Thyroid gland (tissue), 4 donors: ENCODE measurements at places on chromosomes 7 and 10.
A peak's percentile ranks its signal among the peaks of the same experiment; 100 is the strongest.

GRCh38 chr7:45967591-45968157, 46.6 kb upstream of the IGFBP3 start:
- H3K27me3 ChIP-seq: no peaks in the 10 kb centered on the region
- H3K4me1 ChIP-seq: no peaks in the 10 kb centered on the region
- no peaks in the 10 kb centered on the region for H3K36me3 ChIP-seq
- DNase-seq: no peak
- H3K4me3 ChIP-seq: no peak overlapping the region

GRCh38 chr7:97639036-97639435, 92.8 kb upstream of the TAC1 start:
- H3K4me1 ChIP-seq: no peaks in the 10 kb centered on the region
- no peak overlapping the region for H3K27ac ChIP-seq
- DNase-seq: no peak
- H3K4me3 ChIP-seq: no peak overlapping the region
- H3K36me3 ChIP-seq: no peaks in the 10 kb centered on the region

- no peaks in the 10 kb centered on the region for H3K36me3 ChIP-seq
- no peaks in the 10 kb centered on the region for H3K4me1 ChIP-seq
- no peaks in the 10 kb centered on the region for H3K27me3 ChIP-seq
- no peak for DNase-seq
Observed at GRCh38 chr7:123220396-123220795, 20.6 kb upstream of the SLC13A1 start.

GRCh38 chr10:133249094-133249780, 11.6 kb downstream of the VENTX start:
- no peaks in the 10 kb centered on the region for H3K36me3 ChIP-seq
- H3K4me1 ChIP-seq: no peaks in the 10 kb centered on the region
- DNase-seq: no peak
- H3K4me3 ChIP-seq: no peak overlapping the region
- H3K27ac ChIP-seq: no peak overlapping the region

DNA sequence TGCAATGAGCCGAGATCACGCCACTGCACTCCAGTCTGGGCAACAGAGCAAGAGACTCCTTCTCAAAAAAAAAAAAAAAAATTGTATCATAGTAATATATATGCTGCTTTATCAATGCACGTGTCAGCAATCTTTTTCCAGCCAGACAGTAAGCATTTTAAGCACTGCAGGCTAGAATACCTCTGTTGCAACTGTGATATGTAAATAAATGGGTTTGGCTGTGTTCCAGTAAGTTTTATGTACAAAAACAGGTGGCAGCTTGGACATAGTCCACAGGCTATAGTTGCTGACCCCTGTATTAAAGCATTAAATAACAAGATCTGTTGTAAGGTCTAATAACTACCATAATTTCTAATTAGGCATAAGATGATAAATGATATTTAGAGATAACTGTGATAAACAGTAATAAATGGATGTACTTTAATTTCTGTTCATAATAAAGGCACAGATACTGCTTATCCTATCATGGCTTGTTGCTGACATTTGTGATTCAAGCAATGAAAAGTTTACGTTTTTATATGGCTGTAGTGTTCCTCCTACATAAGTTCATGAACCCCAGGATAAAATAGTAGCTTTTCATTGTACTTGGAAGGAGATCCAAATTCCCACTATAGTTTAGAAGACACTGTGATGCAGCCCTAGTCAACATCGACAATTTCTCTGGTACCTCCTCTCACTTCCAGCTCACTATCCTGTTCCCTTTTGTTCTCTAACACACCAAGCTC, 161.4 kb downstream of the ELMO1 start:
- no peak overlapping the region for H3K27ac ChIP-seq
- H3K36me3 ChIP-seq: no peaks in the 10 kb centered on the region
- peaks cover 42% of the 10 kb centered on the region for H3K4me1 ChIP-seq
- no peak for DNase-seq

- H3K27me3 ChIP-seq: no peaks in the 10 kb centered on the region
- no peak overlapping the region for H3K27ac ChIP-seq
Observed at GRCh38 chr10:99742701-99743100, 10.7 kb downstream of the CUTC start.

DNA sequence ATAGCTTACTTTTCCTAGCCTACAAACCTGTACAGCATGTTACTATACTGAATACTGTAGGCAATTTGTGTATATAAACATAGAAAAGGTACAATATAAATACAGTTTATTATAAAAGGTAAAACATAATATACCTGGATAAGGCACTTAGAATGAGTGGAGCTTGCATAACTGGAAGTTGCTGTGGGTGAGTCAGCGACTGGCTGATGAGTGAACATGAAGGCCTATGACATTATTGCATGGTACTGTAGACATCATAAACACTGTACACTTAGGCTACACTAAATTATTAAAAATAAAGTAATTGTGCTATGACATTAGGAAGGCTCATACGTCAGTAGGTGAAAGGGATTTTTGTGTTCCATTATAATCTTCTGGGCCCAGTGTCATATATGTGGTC, 228.8 kb downstream of the HDAC9 start:
- no peak for DNase-seq
- H3K4me1 ChIP-seq: no peaks in the 10 kb centered on the region
- no peaks in the 10 kb centered on the region for H3K36me3 ChIP-seq
- H3K4me3 ChIP-seq: no peak overlapping the region
- no peak overlapping the region for H3K27ac ChIP-seq

GRCh38 chr7:8585591-8585990, 152.2 kb downstream of the NXPH1 start:
- no peak for DNase-seq
- no peak overlapping the region for H3K4me3 ChIP-seq
- H3K27ac ChIP-seq: no peak overlapping the region

DNA sequence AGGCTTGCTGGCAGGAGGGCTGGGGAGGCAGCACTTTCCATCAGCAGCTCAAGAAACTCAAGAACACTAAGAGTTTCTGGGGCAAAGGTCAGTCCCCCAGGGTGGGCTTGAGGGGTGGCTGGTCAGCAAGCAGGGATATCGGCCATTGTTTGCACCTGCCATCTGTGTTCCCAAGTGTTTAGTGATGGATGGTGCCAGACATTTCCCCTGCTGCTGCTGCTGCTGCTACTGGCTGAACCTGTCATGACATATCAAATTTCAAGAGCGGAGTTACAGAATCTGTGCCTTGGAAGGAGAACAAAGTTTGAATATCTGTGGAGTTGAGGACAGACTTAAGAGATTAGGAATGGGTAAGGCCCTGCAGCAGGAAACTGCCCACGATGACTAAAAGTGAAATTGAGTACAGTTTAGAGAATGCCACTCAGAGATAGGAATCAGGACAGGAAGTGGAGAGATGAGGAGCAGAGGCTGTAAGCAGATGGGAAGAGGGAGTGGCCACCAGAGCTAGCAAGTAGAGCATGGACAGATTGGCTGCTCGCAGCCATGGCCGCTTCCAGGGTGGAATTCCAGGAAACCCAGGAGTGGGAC, 39.2 kb upstream of the PPP1R3C start:
- no peak overlapping the region for H3K4me3 ChIP-seq
- DNase-seq: no peak
- H3K27me3 ChIP-seq: no peaks in the 10 kb centered on the region
- H3K27ac ChIP-seq: no peak overlapping the region

GRCh38 chr7:112757337-112757736, 32.9 kb downstream of the TMEM168 start:
- no peaks in the 10 kb centered on the region for H3K27me3 ChIP-seq
- no peak for DNase-seq
- H3K27ac ChIP-seq: no peak overlapping the region
- H3K36me3 ChIP-seq: no peaks in the 10 kb centered on the region
- H3K4me3 ChIP-seq: no peak overlapping the region

- H3K36me3 ChIP-seq: no peaks in the 10 kb centered on the region
- H3K27me3 ChIP-seq: no peaks in the 10 kb centered on the region
- H3K4me1 ChIP-seq: peaks cover 16% of the 10 kb centered on the region
- DNase-seq: no peak
- no peak overlapping the region for H3K27ac ChIP-seq
- no peak overlapping the region for H3K4me3 ChIP-seq
Observed at GRCh38 chr7:50331564-50332208, 27.2 kb downstream of the IKZF1 start.

DNA sequence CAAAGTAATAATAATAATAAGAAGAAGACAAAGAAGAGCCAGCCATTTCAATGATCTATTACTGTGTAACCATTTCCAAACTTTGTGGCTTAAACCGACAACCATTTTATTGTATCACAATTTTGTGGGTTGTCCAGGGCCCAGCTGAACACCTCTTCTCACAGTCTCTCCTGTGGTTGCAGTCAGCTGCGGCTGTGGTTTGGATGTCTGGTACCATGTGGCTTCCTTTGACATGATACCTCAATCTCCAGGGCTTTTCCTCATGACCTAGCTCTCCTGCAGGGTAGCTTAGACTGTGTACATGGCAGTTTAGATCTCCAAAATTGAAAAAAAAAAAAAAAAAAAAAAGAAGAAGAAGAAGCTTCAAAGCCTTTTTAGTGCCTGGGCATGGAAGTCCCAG, 72.6 kb upstream of the NFKB2 start:
- no peak overlapping the region for H3K27ac ChIP-seq
- H3K36me3 ChIP-seq: no peaks in the 10 kb centered on the region
- no peak overlapping the region for H3K4me3 ChIP-seq
- peaks cover 12% of the 10 kb centered on the region for H3K4me1 ChIP-seq

DNA sequence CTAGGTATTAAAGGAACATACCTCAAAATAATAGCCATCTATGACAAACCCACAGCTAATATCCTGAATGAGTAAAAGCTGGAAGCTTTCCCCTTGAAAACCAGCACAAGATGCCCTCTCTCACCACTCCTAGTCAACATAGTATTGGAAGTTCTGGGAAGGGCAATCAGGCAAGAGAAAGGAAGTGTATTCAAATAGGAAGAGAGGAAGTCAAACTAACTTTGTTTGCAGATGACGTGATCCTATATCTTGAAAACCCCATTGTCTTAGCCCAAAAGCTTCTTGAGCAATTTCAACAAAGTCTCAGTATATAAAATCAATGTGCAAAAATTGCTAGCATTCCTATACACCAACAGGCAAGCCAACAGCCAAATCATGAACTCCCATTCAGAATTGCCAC, 131.3 kb downstream of the FANK1 start:
- no peaks in the 10 kb centered on the region for H3K36me3 ChIP-seq
- H3K27me3 ChIP-seq: no peaks in the 10 kb centered on the region
- H3K4me1 ChIP-seq: no peaks in the 10 kb centered on the region
- no peak overlapping the region for H3K4me3 ChIP-seq
- no peak overlapping the region for H3K27ac ChIP-seq

DNA sequence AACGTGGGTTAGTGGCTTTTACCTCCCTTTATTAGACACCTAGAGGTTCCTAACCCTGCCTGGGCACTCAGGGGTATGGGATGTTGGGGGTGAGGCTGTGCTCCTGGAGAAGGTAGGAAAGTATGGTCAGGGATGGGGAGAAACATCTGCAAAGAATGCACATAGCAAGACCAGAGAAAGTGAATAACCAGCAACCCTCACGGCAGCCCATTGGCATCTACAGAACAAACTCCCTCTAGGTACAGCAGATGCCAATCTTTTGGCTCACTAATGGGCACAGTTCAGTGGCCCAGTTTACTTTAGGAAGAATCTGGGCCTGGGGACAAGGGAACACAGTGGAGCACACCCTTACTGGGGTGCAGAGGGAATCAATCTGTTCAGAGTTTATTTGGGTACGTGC, 143.9 kb downstream of the JAZF1 start:
- peak overlapping the region; percentile 13 for H3K27ac ChIP-seq
- H3K27me3 ChIP-seq: no peaks in the 10 kb centered on the region
- DNase-seq: peak; percentile 55
- H3K4me3 ChIP-seq: no peak overlapping the region
- no peaks in the 10 kb centered on the region for H3K36me3 ChIP-seq

DNA sequence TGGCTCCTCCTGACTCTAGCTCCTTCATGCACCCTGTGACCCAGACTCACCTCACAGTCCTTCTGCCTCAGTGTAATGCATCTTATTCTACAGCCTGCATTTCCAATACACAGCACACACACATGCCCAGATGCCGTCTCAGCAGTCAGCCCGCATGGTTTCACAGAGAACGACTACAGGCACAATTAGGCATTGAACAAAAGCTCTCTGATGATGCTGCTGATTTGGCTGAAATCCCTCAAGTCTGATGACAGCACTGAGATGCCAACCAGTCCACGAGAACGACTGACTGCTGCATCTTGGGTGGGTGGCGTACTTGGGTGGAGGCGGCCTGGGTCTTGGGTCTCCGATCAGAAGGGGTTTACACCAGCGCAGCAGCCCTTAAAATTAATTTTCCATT, 200.4 kb downstream of the TAX1BP1 start:
- DNase-seq: no peak
- H3K4me1 ChIP-seq: no peaks in the 10 kb centered on the region
- H3K27me3 ChIP-seq: no peaks in the 10 kb centered on the region
- no peak overlapping the region for H3K4me3 ChIP-seq

GRCh38 chr7:87137271-87137670, 15.0 kb upstream of the DMTF1 start:
- no peaks in the 10 kb centered on the region for H3K4me1 ChIP-seq
- no peak for DNase-seq
- H3K36me3 ChIP-seq: no peaks in the 10 kb centered on the region
- H3K4me3 ChIP-seq: no peak overlapping the region

DNA sequence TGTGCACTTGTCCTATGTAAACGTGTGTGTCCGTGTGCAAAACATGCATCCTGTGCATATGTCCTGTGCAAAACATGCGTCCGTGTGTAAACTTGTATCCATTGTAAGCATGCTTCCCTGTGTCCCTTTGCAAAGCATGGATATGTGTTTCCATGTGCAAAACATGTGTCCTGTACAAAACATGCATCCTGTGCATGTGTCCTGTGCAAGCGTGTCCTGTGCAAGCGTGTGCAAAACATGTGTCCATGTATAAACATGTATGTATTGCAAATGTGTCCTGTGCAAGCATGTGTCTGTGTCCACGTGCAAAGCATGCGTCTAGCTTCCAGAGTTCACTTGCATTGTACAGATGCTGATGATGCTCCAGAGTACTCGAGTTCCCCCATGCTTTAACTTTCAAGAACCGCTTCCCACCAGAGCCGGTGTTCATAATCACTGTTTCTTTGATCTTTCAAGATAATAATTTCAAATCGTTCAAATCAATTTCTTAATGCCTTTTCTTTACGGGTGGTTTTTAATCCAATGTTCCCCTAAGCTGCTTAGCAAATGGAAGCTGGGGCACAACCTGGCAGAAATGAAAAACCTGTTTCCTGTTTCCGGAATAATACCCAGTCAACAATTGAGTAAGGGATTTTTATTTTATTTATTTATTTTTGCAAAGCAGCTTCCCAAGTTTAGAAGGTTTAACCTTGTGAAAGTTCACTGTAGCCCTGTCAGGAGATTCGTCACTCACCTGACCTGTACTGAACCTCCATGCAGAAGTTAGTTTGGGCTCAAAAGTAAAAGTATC, 641 bp upstream of the ASB13 start:
- H3K27ac ChIP-seq: no peak overlapping the region
- no peak for DNase-seq
- no peaks in the 10 kb centered on the region for H3K36me3 ChIP-seq

DNA sequence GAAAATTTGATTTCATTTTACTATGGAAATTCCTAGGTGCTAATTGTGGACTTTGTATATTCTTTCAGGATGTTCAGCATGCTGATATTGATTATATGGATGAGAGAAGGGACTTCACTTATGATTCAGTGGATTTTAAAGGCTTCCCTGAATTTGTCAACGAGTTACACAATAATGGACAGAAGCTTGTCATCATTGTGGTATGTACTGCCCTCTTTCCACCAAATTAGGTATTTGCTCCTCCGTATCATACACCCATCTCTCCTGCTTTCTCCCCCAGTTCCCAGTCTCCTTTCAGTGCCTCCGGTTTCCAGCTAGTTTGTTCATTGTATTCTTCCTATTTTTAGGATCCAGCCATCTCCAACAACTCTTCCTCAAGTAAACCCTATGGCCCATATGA, 34.6 kb downstream of the MGAM start:
- no peak overlapping the region for H3K27ac ChIP-seq
- H3K27me3 ChIP-seq: no peaks in the 10 kb centered on the region
- no peaks in the 10 kb centered on the region for H3K4me1 ChIP-seq
- no peak overlapping the region for H3K4me3 ChIP-seq
- no peak for DNase-seq
